Kasumi-1 (cell line): ENCODE measurements at places on chromosomes 1 and 21.

DNA sequence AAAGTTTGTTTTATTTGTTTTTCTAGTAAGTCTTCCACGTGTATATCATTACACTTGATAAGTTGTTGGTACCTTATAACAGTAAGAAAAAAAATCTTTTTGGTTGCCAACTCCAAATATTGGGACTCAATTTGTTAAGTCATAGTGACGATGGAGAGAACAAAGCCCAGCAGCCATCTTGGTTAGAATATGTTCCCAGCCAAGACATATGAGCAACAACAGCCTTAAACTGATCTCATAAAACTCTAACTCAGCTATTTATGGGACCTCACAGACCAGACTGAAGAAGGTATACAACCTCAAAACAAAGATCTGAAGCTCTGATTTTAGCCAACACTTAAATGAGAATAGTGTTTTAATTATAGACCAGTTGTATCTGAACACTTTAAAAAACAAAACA lies 281.3 kb downstream of the VAV3 start:
- no peak for DNase-seq

DNA sequence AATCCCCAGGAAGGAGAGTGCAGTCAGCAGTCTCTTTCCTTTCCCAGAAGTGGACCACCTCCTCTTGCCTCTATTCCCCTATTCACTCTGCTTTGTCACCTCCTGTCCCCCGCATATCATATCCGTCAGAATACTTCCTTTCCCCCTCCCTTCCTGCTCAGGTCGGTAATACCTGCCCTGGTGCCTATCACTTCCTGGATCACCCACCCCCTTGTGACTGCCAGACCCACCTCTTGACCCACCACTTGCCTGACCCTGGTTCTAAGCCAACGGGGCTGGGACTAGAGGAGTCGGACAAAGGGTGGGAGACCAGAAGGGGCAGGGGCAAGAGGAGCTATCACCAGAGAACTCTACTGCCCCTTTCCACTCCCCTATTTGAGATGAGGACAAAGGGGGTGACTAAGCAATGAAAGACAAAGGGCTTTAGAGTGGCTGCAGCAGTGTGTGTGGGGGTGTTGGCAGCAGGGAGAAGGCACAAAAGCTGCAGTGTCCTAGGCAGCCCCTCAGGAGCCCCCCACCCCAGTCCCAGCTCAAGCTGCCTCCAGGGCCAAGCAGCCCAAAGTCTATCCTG lies 1.7 kb upstream of the ADAMTS4 start:
- no peak for DNase-seq

DNA sequence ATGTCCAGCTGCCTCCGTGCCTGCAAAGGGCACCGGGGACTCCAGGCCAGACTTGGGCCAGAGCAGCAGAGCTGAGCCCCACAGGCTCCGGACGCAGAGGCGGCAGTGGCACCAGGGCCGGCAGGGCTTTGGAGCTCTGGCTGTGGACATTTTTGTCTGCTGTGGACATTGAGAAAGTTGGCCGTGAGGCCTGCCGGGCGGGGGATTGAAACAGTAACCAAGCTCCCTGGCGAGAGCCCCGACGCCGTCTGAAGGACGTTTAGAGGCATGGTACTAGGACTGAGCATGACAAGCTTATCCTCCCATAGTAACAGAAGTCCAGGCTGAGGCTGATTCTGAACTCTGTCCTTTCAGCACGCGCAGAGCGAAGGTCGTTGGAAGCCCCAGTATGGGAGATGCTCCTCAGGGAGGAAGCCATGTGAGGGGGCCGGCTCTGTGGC lies 323.8 kb downstream of the AMY1C start:
- no peak for DNase-seq

DNA sequence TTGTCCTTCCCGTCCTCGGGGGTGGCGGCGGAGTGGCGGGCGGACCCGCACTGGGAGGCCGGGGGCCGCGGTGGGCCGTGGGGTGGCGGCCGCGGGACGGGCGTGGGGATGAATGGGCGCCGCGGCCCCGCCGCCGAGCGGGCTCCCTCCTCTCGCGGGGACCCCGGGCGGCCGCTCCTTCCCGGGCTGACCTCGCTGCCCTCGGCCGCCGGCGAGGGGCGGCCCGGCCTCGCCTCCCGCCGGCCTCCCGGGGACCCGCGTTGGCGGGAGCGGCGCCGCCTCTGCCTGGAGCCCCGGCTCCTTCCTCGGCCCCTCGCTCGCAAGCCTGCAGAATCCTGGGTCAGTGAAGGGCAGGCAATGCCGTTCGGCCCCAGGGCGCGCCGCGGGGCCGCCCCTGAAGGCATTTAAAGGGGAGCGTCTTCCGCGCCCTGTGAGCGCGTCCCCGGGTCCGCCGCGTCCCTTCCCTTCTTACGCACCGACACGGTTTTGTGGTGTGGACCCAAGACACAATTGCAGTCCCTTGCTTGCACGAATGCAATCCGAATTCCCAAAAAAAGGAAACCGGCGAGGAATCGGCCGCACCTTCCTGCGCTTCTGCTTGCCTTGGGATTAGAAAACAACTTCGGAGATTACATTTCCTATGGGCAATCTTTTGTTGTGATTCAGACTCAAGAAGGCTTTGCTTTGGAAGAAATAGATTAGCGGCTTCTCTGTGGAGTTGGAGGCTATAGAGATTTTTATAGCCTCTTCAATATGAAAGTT lies 776 bp downstream of the ITSN1 start:
- peak; percentile 2 for DNase-seq

DNA sequence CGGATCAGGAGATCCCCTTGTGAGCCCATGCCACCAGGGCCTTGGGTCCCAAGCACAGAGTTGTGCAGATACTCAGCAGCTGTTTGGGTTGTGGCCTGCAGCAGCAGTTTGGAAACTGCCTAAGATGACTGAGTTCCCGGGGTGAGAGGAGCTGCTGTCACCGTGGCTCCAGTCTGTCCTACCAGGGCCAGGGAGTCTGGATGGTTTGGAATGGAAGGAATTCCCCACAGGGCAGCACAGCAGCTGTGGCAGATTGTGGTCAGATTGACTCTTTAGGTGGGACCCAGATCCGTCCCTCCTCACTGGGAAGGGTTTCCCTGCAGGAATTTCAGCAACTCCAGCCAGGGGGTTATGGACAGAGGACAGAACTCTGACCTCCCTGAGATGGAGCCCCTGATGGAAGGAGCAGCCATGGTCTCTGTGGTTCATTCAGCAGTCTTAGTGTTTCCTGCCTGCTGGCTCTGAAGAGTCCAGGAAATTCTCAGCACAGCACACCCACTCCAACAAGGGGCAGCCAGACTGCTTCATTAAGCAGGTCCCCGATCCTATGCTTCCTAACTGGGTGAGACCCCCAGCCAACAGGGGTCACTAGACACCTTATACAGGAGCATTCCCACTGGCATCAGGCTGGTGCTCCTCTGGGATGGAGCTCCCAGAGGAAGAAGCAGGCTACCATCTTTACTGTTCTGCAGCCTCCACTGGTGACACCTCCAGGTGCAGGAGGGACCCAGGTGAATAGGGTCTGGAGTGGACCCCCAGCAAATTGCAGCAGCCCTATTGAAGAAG lies 51.5 kb upstream of the TNFSF4 start:
- no peak for DNase-seq

GRCh38 chr1:86429835-86430234 lies 5.9 kb downstream of the CLCA2 start:
- peak; percentile 93 for DNase-seq

- no peak for DNase-seq
These were observed 11.4 kb upstream of the RAB3GAP2 start for GRCh38 chr1:220283625-220284024.

DNA sequence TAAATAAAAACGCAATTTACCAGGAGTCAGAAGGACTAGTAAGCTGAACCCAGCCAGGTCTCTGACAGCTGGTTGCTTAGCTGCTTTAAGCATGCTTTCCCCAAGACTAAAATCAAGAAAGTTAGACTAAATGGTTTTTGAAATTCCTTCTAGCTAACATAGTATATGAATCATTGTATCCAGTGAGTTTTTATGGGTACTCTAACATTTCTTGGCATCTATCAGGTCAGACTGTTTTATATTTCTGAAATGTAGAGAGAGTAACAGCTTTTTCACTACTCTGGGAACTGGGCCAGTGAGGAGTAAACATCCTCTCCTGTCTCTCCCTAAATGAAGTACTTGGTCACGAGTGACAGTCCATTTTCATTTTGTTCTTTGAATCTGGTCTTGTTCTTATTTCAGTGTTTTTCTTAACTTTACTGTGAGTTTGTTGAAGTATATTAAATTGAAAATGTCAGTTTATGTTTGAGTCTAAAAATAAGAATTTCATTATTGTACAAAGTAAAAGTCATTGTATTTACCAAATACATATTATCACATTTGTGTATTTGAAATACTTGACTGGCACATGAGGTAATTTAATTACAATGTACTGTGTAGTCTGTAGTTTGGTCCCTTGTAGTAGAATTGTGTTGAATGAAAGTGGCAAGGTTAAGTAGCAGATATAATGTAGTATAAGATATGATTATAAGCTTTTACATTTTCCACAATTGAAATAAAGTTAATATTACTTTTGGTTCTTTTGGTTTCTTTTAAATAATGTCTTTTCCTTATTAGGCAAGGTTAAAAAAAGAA lies 47.6 kb downstream of the PKN2 start:
- no peak for DNase-seq

DNA sequence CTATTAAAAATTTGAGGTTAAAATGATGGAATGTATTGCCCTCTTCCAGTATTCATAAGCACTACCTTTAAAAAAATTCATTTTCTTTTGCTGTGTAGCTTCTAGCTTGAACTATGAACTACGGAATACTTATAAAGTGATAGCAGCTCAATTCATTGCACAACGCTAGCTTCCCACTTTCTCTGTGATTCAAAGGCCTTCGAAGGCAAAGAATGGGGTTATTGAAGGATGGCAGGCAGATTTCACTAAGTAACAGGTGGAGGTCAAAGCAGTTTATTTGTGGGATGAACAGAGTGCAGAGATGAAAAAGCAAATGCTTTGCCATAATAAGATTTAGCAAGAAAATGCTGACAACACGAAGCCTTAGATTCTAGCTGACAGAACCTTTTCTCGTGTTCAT lies 290.6 kb downstream of the NFIA start:
- DNase-seq = no peak

DNA sequence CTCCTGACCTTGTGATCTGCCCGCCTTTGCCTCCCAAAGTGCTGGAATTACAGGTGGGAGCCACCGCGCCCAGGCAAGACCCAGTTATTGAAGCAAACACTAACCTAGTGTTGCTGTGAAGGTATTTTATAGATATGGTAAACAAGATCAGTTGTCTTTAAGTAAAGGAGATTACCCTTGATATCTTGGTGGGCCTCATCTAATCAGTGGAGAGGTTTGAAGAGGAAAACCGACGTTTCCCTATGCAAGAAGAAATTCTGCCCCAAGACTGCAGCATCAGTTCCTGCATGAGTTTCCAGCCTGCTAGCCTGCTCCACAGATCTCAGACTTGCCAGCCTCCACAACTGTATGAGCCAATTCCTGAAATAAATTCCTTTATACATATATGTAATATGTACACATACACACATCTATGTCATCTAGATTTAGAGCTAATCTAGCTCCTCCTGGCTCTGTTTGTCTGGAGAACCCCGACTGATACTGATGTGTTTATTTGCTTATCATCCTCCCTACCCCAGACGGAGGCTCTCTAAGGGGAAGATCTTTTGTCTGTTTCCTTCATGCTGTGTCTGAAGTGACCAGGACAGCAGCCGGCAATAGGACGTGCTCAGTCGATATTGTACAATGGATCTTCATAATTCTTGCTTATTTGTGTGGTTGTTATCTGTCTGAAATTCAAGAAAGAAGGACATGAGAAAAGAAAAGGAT lies 90.9 kb downstream of the IER5 start:
- no peak for DNase-seq

DNA sequence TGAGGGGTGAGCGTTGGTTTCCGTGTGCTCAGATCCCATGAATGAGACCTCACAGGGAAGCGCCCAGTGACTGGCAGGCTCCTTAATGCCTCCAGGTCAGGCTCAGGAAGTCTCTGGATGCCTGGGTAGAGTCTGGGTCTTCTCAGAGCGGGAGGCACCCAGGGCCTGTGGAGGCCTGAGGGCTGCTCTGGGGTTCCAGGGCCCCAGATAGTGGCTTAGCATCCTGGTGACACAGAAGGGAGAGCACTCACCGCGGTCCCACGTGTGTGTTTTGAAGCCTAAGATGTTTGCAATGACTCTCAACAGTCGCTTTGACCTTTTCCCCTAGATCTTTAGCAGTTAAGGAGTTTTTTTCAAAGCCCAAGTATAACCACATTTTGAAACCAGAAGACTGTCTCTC lies 25.0 kb downstream of the PRMT2 start:
- DNase-seq = no peak

GRCh38 chr21:44348861-44349260 lies 4.6 kb upstream of the TRPM2 start:
- DNase-seq = no peak

DNA sequence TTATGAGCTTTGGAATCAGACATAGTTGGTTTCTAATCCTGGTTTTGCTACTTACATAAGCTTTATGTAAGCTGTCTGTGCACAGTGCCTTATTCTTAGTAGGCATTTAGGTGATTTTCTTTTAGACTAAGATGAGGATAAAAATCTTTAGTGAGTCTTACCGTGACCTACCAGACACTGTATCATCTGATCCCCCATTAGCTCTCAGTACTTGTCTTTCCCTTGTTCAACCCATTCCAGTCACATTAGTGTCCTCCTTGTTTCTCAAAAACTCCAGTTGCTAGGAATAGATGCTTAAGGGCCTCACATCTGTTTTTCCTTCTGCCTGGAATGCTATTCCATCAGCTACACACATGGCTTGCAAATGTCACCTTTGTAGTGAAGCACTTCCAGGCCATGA lies 18.8 kb downstream of the PPP1R12B start:
- no peak for DNase-seq

DNA sequence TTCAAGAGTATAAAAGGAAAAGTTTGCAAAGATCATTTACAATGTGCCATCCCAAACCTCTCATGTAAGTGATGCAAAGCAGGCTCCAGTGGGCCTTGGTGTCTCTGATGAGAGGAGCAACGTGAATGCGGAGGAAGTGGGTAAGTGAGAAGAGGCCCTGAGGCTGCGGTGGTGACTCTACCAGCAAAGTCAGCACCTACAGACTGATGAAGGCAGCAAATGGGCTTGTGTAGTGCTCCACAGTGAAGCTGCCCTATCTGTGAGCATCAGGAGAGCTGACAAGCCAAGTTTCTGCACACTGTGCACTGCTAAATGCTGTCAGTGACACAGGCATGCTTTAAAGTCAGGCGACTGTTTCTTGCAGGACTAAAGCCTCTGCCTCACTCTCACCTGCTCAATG lies 15.6 kb upstream of the RAP1A start:
- DNase-seq = no peak

GRCh38 chr1:63640633-63641567 lies 47.7 kb downstream of the PGM1 start:
- DNase-seq = no peak

GRCh38 chr1:53580739-53581475 lies 121.7 kb downstream of the DMRTB1 start:
- DNase-seq = no peak

GRCh38 chr1:8378981-8379470 lies 61.1 kb downstream of the SLC45A1 start:
- DNase-seq = no peak

- peak; percentile 60 for DNase-seq
These were observed 5.1 kb downstream of the ZC3H12A start for GRCh38 chr1:37479255-37480124.

GRCh38 chr1:172451002-172451443 lies 7.2 kb upstream of the PIGC start:
- DNase-seq = no peak

- DNase-seq = no peak
These were observed 8.8 kb downstream of the SMCP start for GRCh38 chr1:152886758-152887409.
